ENCODE measurements at places on chromosomes 2 and 18. TPM values are rescaled to one million over a fixed set of nuclear protein-coding genes. Genes with fewer than 3 reads are reported as not detected.

Gene HOXD3
- not detected for total RNA-seq

Gene HSBP1L1
- total RNA-seq, result 43.1 TPM

Gene SP140L
- 14.7 TPM for total RNA-seq

Gene HJURP
- 0.67 TPM for total RNA-seq

Gene CSRNP3
- total RNA-seq, result 4.7 TPM

Gene RAB11FIP5
- 39.7 TPM for total RNA-seq

Gene RNF125
- total RNA-seq, result 2.3 TPM

Gene LRRTM1
- total RNA-seq, result not detected

Gene SCYGR1
- not detected for total RNA-seq

Gene DCDC2C
- total RNA-seq, result not detected

Gene GPR45
- not detected for total RNA-seq

Gene SAG
- not detected for total RNA-seq

Gene GALNT5
- total RNA-seq, result 17.1 TPM

Gene GPR35
- total RNA-seq, result 0.28 TPM

Gene ST6GAL2
- not detected for total RNA-seq

Gene KCNE4
- total RNA-seq, result 0.33 TPM

Gene GPBAR1
- 0.83 TPM for total RNA-seq

Gene NPHP1
- 6.6 TPM for total RNA-seq

Gene CASP10
- 4.6 TPM for total RNA-seq

Gene LCT
- not detected for total RNA-seq

Gene CAD
- 68.9 TPM for total RNA-seq

Gene PLA2R1
- total RNA-seq, result 10.8 TPM

Gene ITPRID2
- 188 TPM for total RNA-seq

Gene DIPK1C
- not detected for total RNA-seq

Gene TXNDC2
- total RNA-seq, result not detected

Gene VWA3B
- not detected for total RNA-seq
